Aorta (tissue), 5 donors: ENCODE measurements at places on chromosomes 12 and 14.

GRCh38 chr12:12927211-12928079 lies 24.5 kb downstream of the GPRC5D start:
- H3K27ac ChIP-seq = no peak overlapping the region
- H3K4me3 ChIP-seq = no peak overlapping the region
- DNase-seq = no peak
- no peaks in the 10 kb centered on the region for H3K27me3 ChIP-seq

- no peak overlapping the region for H3K4me3 ChIP-seq
- no peak for DNase-seq
- H3K27me3 ChIP-seq = no peaks in the 10 kb centered on the region
- H3K27ac ChIP-seq = no peak overlapping the region
- no peaks in the 10 kb centered on the region for H3K36me3 ChIP-seq
Measured at GRCh38 chr12:8420506-8420905, 35.3 kb upstream of the CLEC6A start.

- H3K27ac ChIP-seq = no peak overlapping the region
- no peaks in the 10 kb centered on the region for H3K27me3 ChIP-seq
- no peaks in the 10 kb centered on the region for H3K36me3 ChIP-seq
- H3K4me3 ChIP-seq = no peak overlapping the region
- no peak for DNase-seq
Measured at GRCh38 chr12:17077594-17077993, 471.6 kb upstream of the LMO3 start.

GRCh38 chr14:75119056-75119455 lies 7.8 kb downstream of the NEK9 start:
- no peaks in the 10 kb centered on the region for H3K27me3 ChIP-seq
- H3K36me3 ChIP-seq = peaks cover 10% of the 10 kb centered on the region
- no peak for DNase-seq
- H3K27ac ChIP-seq = no peak overlapping the region
- H3K4me3 ChIP-seq = no peak overlapping the region
- H3K4me1 ChIP-seq = no peaks in the 10 kb centered on the region

- no peaks in the 10 kb centered on the region for H3K36me3 ChIP-seq
- no peak overlapping the region for H3K4me3 ChIP-seq
- no peaks in the 10 kb centered on the region for H3K27me3 ChIP-seq
- no peak for DNase-seq
Measured at GRCh38 chr14:38526826-38527501, 271.1 kb upstream of the CLEC14A start.

DNA sequence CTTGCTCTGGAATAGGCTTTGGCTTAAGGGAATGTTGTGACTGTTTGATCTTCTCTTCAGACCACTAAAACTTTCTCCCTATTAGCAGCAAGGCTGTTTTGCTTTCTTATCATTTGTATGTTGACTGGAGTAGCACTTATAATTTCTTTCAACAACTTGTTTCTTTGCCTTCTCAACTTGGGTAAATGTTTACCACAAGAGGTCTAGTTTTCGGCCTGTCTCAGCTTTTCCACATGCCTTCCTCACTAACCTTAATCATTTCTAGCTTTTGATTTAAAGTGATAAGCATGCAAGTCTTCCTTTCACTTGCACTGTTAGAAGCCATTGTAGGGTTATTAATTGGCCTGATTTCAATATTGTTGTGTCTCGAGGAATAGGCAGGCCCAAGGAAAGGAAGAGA lies 126.7 kb upstream of the AEBP2 start:
- DNase-seq = no peak
- H3K4me1 ChIP-seq = no peaks in the 10 kb centered on the region
- no peak overlapping the region for H3K27ac ChIP-seq
- H3K36me3 ChIP-seq = no peaks in the 10 kb centered on the region

- DNase-seq = no peak
- H3K4me3 ChIP-seq = no peak overlapping the region
- no peak overlapping the region for H3K27ac ChIP-seq
- H3K36me3 ChIP-seq = no peaks in the 10 kb centered on the region
- no peaks in the 10 kb centered on the region for H3K27me3 ChIP-seq
Measured at GRCh38 chr12:41992692-41993215, 151.9 kb downstream of the GXYLT1 start.

DNA sequence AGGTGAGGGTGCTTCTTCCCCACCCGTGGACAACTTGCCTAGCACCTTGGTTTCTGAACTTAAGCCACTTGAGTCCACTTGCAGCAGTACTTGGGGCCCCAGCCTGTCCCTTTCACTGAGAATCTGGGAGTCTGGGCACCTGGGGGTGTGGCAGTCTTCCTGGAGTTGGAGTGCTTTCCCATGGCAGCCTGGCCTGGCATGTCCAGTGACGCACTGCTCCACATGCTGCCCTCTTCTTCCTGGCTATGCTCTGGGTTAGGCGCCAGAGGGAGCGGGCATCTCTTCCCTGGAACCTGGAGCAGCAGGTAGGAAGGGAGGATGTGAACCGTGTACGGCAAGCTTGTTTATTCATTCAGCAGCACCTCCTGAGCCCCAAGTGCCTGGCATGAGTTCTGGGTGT lies 76.4 kb downstream of the PAPOLA start:
- DNase-seq = no peak
- no peaks in the 10 kb centered on the region for H3K36me3 ChIP-seq
- no peak overlapping the region for H3K27ac ChIP-seq
